Uterus (tissue), 4 donors: ENCODE measurements at places on chromosomes 6 and 20. TPM values are rescaled to one million over a fixed set of nuclear protein-coding genes. Genes with fewer than 3 reads are reported as not detected.

The KCNK15 gene
- total RNA-seq: 1.4 TPM

The CCND3 gene
- 53.8 TPM for total RNA-seq

The FBXL4 gene
- total RNA-seq: 16.7 TPM

The MICB gene
- 1.9 TPM for total RNA-seq

The BPI gene
- total RNA-seq: not detected

The WFDC10A gene
- total RNA-seq: not detected

- no peak for DNase-seq
These were observed 55.1 kb upstream of the CEP162 start for GRCh38 chr6:84282550-84282949.

GRCh38 chr6:19231878-19232561, 605.1 kb upstream of the ID4 start:
- no peak for DNase-seq

DNA sequence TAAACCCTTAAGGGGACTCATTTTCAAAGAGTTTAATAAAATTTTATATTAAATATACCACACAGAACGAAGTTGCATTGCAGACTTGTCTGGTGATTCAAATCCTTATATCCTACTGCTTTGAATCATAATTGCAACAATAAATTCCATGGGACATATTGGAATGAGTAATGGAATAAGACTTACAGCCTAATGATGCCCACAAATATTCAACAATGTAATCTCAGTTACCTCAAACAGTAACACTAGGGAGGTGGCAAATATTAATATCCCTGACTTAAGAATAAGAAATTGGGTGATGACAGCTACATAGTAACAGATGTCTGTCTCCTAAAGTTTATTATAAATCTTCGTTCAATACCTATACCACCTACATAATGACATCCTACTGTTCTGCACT, 52.6 kb downstream of the BMP5 start:
- no peak for DNase-seq

- DNase-seq: no peak
These were observed 38.9 kb downstream of the CDH22 start for GRCh38 chr20:46269372-46269771.

GRCh38 chr6:43786664-43787329, 16.8 kb downstream of the VEGFA start:
- no peak for DNase-seq

GRCh38 chr20:56833427-56833826, 204.3 kb downstream of the TFAP2C start:
- DNase-seq: no peak

DNA sequence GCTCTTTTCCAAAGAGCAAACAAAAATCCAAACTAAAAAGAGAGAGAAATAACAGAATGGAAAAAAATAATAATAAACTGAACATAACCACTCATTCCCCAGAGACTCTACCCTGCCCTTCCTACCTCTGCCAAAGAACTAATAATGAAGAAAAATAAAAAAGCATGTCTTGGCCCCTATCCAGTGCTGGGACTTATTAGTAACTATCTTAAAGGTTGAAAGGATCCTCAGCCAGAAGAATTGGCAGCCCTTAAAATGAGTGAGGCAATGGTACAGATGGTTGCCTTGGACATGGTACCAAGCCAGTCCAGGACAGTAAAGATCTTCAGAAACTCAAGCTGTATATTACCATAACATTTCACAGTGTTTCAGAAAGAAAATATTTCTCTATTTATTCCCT, 279.3 kb downstream of the HACE1 start:
- no peak for DNase-seq

DNA sequence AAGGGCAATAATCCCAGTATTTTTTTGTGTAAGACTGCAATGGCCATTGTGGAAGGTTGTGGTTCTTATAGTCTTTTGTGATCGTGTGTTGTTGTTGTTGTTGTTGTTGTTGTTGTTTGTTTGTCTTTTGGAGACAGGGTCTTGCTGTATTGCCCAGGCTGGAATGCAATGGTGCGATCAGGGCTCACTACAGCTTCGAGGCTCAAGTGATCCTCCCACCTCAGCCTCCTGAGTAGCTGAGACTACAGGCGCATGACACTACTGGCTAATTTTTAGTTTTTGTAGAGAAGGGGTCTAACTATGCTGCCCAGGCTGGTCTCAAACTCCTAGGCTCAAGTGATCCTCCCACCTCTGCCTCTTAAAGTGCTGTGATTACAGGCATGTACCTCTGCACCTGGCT, 3.5 kb upstream of the GSTA4 start:
- DNase-seq: no peak

DNA sequence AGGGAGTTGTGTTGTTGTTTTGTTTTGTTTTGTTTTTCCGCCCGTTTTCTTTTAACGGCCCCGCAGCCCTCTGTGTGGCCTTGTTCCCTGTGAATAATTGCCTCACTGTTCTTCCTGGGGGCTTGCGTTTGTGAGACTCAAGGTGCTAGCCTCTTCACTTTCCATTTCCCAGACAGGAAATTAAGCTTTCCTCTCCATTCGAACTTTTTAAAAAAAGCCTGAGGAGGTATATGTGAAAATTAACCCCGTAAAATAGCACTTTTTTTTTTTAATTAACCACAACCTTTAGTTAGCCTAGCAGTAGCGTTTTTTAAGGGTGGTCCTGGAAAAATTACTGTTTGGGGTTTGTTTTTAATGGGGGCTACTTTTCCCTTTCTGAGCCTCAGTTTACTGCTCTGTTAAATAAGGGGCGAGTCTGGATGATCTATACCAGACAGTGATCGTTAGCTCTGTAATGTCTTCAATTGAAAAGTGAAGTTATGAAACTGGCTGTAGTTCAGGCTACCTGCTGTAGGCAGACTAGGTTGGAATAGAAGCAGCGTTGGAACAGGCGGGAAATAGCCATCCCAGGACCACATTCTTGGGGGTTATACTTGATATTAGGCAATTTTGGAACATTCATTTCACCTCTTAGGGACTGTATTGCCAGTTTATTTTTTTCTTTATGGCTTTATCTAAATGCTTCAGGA, 1.7 kb downstream of the STX16 start:
- DNase-seq: no peak

GRCh38 chr6:16206595-16207037, 31.8 kb upstream of the GMPR start:
- DNase-seq: peak; percentile 79

- peak; percentile 26 for DNase-seq
These were observed 70.8 kb upstream of the AHI1 start for GRCh38 chr6:135568379-135568778.

- DNase-seq: no peak
These were observed 636.3 kb upstream of the IMPG1 start for GRCh38 chr6:76708641-76709331.

- no peak for DNase-seq
These were observed 14.4 kb downstream of the SNRPC start for GRCh38 chr6:34771727-34772126.

- DNase-seq: no peak
These were observed 236.8 kb downstream of the LY86 start for GRCh38 chr6:6825193-6825784.

- no peak for DNase-seq
These were observed 76.0 kb downstream of the MAN1A1 start for GRCh38 chr6:119273272-119274196.

DNA sequence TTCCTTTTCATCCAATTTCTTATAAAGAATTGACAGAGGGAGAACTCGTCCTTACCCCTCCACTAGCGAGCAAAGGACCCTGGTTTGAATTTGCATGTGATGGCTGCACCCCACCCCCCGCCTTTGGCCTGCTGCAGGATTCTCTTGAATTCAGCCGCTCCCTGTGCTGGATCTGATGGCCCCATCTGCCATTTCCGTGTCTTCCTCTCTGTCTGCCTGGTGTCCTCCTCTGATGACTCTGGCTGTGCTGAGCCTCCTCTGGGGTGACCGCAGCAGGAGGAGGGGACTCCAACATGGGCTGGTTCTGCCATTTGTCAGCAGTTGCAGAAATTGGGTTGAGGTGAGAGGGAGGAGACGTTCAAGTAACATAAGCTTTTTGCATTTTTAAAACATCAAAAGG, 188.8 kb downstream of the DLL1 start:
- DNase-seq: no peak

DNA sequence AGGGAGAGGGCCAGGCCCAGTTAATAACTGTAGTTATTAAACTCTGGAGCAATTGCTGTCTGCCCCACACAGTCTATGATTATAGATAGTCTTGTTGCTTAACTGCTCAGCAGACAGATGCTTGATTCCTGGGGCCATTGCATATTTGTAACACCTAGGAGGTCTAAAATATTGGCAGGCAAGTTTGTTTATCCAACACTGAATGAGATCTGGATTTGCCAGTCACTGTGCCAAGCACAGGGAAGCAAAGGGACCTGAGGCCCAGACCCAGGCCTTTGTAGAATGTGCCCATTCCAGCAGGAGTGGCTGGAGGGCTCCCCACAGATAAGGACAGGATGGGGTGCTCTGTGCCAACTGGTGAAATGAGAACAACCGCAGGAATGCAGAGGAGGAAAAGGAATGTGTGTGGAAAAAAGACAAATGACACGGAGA, 17.6 kb upstream of the ENTPD6 start:
- DNase-seq: no peak

GRCh38 chr20:32356622-32357374, 1.3 kb upstream of the ASXL1 start:
- DNase-seq: no peak

DNA sequence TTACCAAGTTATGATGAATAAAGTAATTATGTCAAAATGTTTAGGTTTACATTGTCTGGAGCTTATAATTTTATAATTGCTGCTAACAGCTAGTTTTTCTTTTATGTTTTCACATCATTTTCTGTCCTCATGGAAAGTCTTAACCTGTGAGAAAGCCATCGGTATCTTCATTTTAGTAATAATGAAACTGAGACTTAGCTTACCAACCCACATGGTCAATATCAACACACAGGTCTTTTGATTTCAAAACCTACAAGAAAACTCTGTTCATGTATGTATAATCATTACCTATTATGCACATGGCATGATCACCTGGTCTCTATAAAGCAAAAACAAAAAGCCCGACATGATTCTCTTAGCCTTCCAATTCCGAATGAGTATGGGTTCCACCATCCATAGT, 61.9 kb downstream of the KCNQ5 start:
- no peak for DNase-seq

DNA sequence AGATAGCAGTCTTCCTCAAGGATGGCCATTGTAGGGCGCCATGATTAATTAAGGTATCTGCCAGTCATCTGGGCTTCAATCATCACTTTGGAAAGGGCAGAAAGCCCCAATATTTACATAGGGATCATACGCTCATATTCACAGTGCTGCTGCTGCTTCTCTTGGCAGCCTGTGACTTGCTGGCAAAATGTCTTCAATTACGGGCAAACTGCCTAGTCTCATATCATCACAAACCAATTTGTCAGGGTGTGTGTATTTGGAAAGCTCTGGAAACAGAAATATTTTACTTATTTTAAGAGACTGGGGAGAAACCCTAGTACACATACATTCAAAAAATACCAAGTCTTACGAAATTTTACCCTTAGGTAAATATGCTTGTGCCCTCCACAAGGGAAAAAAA, 77.6 kb downstream of the SAMD5 start:
- DNase-seq: peak; percentile 20

GRCh38 chr6:11814819-11815218, 36.2 kb upstream of the ADTRP start:
- DNase-seq: no peak

DNA sequence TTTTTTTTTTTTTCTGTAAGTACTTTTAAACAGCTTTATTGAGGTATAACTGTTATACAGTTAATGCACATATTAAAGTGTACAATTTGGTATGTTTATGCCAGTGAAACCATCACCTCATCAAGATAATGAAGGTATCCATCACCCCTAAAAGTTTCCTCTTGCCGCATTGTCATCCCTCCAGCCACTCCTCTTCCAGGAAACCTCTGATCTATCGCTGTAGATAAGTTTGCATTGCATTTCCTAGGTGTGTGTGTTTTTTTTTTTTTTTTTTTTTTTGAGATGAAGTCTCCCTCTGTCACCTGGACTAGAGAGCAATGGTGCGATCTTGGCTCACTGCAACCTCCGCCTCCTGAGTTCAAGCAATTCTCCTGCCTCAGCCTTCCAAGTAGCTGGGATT, 3.1 kb downstream of the SLX4IP start:
- DNase-seq: no peak

DNA sequence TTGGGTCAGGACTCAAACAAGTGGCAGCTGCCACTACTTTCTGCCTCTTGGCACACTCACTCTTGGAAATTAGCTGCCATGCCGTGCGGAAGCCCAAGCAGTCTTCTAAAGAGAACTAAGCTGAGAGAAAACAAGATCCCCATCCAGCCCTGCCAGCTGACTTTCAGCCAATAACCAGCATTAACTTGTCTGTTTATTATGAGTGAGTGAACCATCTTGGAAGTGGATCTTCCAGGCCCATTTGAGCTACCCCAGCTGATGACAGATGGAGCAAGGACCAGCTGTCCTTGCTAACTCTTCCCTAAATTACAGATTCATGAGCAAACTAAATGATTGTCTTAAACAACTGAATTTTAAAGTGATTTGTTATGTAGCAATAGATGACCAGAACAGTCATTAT, 73.9 kb upstream of the RBM24 start:
- no peak for DNase-seq

GRCh38 chr6:96878143-96878542, 19.5 kb downstream of the NDUFAF4 start:
- DNase-seq: no peak

- DNase-seq: no peak
These were observed 79.4 kb downstream of the IRF4 start for GRCh38 chr6:470901-471448.

DNA sequence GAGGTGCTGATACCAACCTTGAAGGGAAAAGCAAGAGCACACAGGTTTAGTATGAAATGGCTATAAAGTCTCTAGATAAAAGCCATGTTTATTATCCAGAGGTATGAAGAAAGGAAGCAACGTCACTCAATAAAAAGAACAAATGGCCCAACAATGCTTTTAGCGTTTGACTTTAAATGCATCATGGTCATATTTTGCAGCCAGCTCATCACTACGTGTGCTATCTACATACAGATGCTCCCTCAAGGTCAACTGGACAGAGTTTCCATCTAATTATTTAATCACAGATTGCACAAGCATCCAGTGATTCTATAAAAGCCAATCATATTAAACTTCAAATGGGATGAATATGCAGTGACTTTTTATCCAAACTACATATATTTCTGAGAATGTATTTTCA, 127.6 kb upstream of the SYNDIG1 start:
- DNase-seq: no peak
